ENCODE measurements at places on chromosomes 4 and X. TPM values are rescaled to one million over a fixed set of nuclear protein-coding genes. Genes with fewer than 3 reads are reported as not detected.

The OPRPN gene
- not detected for total RNA-seq

The PPEF1 gene
- total RNA-seq, result 0.08 TPM

The FAAH2 gene
- total RNA-seq, result 0.11 TPM

The APOO gene
- total RNA-seq, result 33.6 TPM
